ENCODE measurements at places on chromosomes 1 and 21.

DNA sequence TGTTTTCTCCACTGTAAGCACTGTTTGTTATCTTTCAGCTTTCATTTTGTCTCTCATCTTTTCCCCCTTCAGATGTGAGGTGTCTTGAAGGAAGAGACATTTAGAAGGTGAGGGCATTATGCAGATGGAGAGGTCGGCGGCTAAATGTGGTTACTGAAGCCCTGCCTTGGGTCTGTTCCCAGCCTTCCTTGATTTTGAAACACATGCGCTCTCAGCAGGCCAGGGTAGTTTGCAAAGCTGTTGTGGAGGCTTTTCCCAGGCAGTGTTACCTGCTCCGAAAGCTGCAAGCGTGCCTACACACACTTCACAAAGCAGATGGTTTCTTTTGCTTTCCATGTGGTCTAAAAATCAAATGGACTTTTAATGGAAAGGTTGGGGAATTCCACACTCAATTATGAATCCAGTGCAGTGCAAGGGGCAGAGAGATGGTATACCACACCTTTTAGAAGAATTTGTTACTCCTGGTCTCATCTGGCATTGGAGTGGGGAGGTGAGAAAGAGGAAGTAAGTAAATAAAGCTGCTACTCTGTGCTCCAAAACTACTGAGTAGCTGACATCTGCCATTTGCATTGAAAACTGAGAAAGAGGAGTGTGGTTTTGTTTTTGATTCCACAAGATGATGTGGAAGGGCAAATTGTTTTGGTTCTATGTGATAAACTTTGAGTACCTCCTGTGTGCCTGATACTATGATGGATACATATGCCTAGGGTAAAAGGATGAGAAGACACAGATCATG is 91.9 kb downstream of the NFIA start:
- no peak for DNase-seq

- no peak for DNase-seq
Measured at GRCh38 chr1:175833951-175834350, 90.6 kb upstream of the TNR start.

DNA sequence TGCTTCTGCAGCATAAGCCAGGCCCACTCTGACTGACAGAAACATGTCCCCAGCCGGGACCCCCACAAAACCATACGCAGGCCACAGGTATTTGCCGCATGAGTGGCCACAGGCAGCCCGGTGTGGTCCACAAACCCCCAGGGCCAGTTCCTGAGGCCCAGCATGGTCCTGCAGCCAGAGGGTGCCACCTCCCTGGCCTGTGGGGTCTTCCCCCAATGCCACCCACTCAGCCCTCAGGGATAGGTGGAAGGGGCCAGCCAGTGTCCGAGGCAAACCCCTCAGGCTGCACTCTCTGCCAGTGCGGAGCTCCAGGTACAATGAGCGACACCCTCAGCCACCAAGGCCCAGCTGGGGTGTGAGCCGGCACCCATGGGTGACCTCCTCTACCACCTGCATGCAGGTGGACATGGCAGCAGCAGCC is 43.5 kb downstream of the UBE2G2 start:
- DNase-seq: no peak

- no peak for DNase-seq
Measured at GRCh38 chr1:245118066-245118465, 36.7 kb upstream of the KIF26B start.

- no peak for DNase-seq
Measured at GRCh38 chr1:12548973-12549459, 69.0 kb downstream of the DHRS3 start.

DNA sequence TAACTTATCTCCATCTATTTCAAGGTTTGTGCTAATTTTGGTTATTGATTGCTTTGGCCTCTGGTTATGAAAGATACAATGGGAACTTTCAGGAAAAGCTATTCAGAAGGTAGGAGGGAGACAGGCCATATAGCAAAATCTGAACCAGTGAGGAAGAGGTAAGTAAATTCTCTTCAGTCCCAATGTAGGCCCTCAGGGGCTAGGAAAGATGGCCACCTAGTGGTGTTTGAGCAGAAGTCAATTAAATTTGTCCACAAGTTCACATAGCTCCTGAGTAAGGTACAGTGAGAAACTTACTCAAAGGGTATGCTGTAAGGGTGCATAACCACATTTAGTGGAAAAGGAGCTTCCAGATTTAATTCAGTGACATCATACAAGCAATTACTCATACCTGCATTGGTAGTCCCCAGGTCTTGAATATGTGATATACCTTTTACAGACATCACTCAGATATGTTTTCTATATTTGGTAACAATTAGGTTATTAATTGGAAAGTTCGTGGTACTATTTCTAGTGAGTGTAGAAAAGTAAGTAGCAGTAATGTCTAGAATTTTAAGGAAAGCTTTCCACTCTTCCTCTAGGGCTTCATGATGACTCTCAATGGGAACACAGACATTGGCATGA is 21.4 kb upstream of the FMO1 start:
- peak; percentile 53 for DNase-seq

- no peak for DNase-seq
Measured at GRCh38 chr21:42584296-42584641, 69.2 kb upstream of the PDE9A start.

GRCh38 chr1:184759112-184759511 is 4.5 kb upstream of the EDEM3 start:
- no peak for DNase-seq

DNA sequence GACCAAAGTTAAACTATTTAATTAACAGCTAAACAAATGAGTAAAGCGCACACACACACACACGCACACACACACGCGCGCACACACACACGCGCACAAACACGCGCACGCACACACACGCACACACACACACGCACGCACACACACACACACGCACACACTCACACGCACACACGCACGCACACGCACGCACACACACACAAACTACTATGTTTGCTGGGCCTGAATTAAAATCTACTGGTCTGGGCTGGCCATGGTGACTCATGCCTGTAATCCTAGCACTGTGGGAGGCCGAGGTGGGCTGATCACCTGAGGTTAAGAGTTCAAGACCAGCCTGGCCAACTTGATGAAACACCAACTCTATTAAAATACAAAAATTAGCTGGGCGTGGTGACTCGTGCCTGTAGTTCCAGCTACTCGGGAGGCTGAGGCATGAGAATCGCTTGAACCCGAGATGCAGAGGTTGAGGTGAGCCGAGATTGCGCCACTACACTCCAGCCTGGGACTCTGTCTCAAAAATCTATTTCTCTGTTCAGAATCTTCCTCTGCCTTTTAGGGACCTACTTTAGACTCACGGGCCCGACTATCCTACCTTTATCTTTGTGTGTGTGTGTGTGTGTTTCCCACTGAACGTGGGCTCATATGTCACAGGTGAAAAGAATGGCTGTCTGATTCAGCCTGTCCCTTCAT is 37.5 kb upstream of the DNAJC11 start:
- DNase-seq: no peak

- no peak for DNase-seq
Measured at GRCh38 chr1:242011894-242012660, 13.2 kb upstream of the MAP1LC3C start.

DNA sequence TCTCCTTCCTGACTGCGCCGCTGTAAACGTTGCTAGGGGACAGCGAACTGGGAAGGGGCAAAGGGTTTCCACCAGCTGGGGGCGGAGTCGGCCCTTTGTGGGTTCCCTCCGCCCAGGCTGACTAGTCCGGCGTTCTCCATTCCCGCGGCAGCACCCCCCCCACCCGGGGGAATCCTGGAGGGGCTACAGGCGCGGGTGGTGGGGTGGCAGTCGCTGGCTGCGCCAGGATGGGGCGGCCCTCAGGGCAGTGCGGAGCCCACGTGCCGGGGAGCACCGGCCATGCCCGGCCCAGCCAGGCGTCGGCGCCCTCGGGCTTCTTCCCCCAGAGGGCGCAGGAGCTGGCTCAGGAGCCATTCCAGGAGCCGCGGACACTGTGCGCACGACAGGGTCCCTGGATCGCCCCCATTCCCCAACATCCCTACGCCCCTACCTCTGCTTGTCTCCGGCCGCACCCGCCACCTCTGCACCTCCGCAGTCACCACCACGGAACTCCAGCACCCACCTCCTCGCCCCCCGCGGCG is 476 bp downstream of the BATF3 start:
- DNase-seq: peak; percentile 20

DNA sequence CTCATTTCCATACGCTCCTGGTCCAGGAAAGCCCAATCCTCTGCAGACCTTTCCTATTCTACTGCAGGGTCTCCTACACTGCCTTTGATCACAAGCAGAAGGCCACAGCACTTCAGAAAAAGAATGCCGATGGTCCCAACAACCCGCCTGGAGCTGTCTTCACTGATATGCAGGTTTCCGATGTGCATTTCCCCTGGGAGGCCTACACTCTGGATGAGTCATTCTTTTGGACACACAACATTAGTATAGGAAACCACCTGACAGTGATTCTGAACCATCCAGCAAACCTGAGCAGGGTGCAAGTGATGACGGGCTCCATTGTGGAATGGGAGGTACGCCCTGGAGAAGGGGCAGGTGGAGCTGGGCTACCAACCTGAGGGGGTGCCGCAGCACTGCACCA is 15.0 kb downstream of the PCAT6 start:
- no peak for DNase-seq

- DNase-seq: no peak
Measured at GRCh38 chr1:150576367-150576711, 3.1 kb downstream of the MCL1 start.

GRCh38 chr1:7726623-7727022 is 44.5 kb upstream of the VAMP3 start:
- DNase-seq: no peak

DNA sequence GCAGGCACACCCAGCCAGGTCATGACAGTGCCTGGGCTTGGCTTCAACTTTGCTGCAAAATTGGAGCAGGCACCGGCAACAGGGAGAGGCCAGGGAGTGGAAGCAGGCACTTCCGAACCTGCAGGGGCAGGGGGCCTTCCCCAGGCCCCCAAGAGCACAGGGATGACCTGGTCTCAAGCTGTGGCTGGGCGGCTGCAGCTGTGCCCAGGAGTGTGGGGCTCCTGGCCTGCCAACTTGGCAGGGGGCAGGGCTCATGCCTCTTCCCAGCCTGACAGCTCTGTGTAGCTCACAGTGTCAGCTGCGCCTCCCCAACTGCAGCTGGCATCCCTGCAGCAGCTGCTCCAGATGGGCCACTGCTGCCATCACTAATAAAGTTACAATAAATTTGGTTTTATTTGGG is 51.5 kb upstream of the SCYL3 start:
- DNase-seq: no peak

DNA sequence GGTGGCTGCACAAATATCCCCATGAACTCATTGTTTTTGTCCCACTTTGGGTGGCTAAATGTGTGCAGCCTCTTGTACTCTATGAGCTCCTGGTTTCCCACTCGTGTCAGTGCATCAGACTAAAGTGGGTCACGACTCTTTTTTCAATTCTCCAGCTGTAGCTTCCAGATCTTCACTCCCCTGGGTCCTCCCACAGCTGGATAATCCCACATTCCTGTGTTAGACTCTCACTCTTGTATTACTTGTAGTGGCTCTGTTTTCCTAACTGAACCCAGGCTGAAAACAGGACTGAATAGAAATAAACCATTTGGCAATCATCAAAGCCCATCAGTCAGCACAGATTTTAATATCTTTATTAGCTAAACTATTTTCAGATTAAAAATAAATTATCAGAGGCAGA is 60.4 kb downstream of the UBE2U start:
- DNase-seq: no peak

- DNase-seq: no peak
Measured at GRCh38 chr1:44828841-44829440, 14.1 kb downstream of the PTCH2 start.

DNA sequence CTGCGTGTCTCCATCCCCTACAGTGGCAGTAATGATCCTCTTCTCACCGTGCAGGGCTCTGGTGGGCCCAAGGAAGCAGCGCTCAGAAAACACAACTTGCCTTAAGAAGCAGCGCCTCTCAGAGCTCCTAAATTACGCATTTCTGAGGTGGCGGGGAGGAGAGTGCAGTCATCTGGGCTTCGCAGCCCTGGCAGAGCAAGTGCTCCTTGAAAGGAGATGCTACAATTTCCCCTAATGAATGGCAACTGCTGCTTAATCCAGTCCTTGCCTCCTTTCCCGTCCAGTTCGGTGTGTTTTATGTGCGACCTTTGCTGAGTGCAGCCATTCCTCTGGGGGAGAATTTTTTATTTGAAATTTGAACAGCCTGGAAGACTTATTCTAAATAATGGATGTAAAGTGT is 287.3 kb downstream of the PTPRU start:
- no peak for DNase-seq

DNA sequence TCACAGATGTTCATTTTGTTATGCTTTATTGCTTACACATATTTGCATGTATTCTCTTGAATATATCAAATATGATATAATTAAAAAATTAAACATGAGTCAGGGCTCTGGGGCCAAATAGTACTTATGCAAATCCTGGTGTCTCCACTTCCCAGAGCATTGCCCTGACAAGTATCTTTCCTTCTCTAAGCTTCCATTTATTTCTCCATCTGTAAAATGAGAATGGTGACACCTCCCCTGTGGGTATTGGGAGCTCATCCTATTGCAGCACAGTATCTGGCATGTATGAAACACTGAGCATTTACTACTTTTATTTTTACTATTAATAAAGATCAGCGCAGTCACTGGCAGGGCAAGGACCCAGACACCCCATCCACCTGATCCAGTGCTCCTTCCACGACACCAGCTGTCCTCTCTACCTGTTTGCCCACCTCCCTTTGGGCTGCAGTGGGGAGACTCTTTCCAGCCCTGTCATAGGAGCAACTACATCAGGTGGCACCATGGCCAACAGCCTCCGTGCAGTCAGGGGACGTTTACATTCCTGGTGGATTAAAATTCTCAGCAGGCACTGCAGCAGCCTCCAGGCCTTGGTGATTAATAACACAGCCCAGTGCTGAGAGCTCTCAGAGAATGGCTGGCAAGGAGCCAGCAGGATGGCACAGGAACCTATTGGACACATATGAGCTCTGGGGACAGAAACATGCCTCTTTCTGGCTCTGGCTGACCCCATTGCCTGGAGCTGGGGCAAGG is 113.0 kb downstream of the DMRTB1 start:
- no peak for DNase-seq

GRCh38 chr1:211650904-211651303 is 24.5 kb downstream of the NEK2 start:
- no peak for DNase-seq

DNA sequence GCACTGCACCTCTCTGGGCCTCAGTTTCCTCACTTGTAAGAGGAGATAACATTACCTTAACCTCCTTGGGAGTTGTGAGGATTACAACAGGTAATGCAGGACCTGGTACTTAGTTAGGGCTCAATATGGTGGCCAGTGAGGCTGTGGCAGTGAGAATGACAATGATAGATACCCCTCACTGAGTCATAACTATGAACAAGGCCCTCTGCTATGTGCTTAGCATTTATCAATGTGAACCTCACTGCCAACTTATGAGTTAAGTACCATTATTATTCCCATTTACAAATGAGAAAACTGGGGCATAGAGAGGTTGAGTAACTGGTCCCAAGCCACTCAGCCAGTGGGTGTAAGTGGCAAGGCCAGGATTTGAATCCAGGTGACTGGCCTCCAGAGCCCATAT is 64.4 kb downstream of the HMGB4 start:
- no peak for DNase-seq

DNA sequence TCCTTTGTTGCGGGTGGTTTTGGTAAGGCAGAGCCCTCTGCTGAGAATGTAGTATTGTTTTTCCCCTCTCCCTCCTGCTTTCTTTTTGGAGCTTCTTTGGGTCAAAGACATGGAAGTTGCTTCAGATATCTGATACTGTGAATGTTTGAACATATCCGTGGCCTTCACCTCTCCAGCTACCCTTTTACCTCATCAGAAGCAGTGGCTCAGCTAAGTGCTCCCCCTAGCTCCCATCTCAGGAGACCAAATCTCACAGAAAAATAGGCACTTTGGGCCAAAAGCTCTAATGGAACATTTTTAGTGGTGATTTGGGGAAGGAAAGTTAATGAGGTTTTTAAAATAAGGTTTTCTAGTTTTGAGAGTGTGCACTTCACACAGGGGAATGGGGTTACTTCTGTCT is 6.3 kb downstream of the TMEM200B start:
- DNase-seq: no peak
